Smooth muscle cell of trachea (primary cell): ENCODE measurements at places on chromosomes 7 and 10. TPM values are rescaled to one million over a fixed set of nuclear protein-coding genes. Genes with fewer than 3 reads are reported as not detected.

KCNH2 gene
- 0.33 TPM in 1 of 2 replicates, not detected in the other for total RNA-seq

PRSS37 gene
- not detected in 2 replicates for total RNA-seq

FAM25A gene
- not detected in 2 replicates for total RNA-seq

NOLC1 gene
- 25.9 and 28.4 TPM in 2 replicates for total RNA-seq

HECW1 gene
- total RNA-seq: 4.9 and 11.9 TPM in 2 replicates

SORCS1 gene
- total RNA-seq: under 0.01 TPM in 1 of 2 replicates, not detected in the other

CDHR3 gene
- 11.2 and 12.9 TPM in 2 replicates for total RNA-seq

SLF2 gene
- 36.9 and 37.5 TPM in 2 replicates for total RNA-seq

MRPS17 gene
- total RNA-seq: 10.3 and 12.8 TPM in 2 replicates
